Hypothalamus (tissue), 51 donors: ENCODE measurements at places on chromosomes 2 and 18.

DNA sequence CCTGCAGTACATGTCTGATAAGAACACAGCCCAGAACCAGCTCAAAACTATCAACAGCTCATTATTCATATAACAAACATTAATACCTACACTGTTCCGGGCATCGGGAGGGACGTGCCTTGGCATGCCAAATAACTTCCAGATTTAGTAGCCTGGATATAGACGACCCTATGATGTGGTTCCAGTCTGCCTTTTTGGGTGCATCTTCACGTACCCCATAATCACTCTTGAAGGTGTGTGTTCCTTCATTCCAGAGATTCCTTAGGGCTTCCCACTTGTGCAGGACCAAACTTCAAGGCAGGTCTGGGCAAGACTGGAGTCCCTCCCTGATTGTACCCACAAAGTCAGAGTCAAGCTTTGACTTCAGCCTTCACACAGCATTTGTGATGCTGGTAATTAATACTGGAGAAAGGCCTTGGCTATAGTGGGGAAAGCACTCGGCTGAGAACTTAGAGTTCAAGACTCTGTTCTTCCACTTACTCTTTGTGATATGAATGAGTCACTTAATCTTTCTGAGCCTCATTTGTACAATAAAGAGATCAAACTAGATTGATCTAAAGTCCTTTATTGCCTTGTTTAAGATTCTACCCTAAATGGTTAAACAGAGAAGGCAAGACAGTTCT is 27.7 kb upstream of the SPATS2L start:
- DNase-seq = no peak

DNA sequence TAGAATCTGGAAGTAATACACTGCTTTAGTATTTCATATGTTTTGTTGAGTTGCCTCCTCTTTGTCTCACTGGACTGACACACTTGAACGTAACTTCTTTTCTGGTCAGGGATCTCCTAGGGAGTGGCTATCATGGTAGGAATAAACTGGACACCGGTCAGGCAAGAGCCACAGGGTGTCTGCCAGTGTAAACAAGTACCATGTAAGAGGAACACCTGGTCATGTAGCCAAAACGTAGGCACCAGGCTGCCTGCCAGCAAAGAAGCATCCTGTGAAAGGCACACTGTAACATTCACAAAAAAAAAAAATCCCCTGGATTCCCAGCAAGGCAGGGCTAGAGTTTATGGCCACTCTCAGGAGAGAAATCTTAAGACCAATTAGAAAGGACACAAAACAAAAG is 372.8 kb upstream of the RND3 start:
- DNase-seq = no peak

- DNase-seq = no peak
Measured at GRCh38 chr2:214156971-214157370, 253.9 kb upstream of the VWC2L start.

GRCh38 chr18:44900627-44901026 is 219.9 kb downstream of the SETBP1 start:
- DNase-seq = no peak

- no peak for DNase-seq
Measured at GRCh38 chr2:69544951-69545350, 98.6 kb downstream of the AAK1 start.

DNA sequence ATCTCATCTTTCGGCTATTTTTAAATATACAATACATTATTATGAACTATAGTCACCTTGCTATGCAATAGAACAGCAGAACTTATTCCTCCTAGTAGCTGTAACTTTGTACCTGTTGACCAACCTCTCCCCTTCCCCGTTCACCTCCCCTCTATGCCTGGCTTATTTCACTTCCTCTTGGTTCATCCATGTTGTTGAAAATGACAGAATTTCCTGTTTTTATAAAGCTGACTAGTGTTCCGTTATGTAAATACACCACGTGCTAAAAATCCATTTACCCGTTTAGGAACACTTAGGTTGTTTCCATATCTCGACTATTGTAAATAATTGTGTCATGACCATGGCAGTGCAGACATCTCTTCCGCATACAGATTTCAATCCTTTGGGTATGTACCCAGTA is 10.3 kb downstream of the ALPI start:
- no peak for DNase-seq

DNA sequence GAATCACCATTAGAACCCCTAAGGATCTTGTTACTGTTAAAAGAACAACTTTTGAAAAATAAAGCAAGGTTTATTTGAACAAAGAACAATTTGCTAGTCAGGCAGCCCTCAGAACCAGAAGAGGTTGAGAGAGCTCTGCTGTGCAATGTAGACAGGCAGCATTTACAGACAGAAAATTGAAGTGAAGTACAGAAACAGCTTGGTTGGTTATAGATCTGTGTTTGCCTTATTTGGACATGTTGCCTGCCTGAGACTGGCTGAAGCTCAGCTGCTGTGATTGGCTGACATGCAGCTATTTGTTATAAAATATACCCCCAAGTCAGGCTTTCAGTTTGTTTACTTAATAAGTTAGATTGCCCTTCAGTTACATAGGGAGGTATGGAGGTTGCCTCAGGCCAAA is 12.5 kb downstream of the MSTN start:
- no peak for DNase-seq

DNA sequence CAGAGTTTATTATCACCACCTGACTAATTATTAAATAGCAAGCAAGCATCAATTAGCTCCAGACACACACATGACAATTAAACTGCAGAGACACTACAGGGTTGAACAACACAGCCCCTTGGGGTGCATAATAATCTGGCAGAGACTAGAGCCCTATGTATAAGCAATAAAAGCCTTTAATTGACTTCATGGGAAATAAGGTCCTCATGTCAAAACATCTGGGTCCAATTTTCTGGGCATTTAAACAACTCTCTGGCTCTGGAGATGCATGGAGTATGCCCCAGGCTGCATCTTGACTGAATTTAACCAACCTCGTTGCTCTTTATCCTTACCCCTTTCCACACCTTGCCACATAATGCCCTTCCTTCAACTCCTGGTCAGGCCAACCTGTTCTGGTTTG is 270.7 kb upstream of the THUMPD2 start:
- no peak for DNase-seq

- DNase-seq = no peak
Measured at GRCh38 chr2:240435457-240435947, at the start of gene GPC1. Gene GPC1, plus strand, starts transcription at chr2:240435663. Its CDS starts 256 bp downstream, at chr2:240435919.

DNA sequence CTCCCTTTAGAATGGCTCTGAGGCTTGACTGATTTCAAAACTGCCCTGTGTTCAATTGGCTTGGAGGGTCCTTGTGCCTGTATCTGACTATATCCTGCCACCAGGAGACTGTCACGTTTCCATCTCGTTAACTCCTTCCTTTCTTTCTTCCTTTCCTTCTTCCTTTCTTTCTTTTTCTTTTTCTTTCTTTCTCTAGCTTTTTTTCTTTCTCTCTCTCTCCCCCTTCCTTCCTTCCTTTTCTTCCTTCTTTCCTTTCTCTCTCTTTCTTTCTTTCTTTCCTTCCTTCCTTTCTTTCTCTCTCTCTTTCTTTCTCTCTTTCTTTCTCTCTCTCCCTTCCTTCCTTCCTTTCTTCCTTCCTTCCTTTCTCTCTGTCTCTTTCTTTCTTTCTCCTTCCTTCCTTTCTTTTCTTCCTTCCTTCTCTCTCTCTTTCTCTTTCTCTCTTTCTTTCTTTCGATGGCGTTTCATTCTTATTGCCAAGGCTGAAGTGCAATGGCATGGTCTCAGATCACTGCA is 38.1 kb upstream of the EML6 start:
- DNase-seq = no peak

DNA sequence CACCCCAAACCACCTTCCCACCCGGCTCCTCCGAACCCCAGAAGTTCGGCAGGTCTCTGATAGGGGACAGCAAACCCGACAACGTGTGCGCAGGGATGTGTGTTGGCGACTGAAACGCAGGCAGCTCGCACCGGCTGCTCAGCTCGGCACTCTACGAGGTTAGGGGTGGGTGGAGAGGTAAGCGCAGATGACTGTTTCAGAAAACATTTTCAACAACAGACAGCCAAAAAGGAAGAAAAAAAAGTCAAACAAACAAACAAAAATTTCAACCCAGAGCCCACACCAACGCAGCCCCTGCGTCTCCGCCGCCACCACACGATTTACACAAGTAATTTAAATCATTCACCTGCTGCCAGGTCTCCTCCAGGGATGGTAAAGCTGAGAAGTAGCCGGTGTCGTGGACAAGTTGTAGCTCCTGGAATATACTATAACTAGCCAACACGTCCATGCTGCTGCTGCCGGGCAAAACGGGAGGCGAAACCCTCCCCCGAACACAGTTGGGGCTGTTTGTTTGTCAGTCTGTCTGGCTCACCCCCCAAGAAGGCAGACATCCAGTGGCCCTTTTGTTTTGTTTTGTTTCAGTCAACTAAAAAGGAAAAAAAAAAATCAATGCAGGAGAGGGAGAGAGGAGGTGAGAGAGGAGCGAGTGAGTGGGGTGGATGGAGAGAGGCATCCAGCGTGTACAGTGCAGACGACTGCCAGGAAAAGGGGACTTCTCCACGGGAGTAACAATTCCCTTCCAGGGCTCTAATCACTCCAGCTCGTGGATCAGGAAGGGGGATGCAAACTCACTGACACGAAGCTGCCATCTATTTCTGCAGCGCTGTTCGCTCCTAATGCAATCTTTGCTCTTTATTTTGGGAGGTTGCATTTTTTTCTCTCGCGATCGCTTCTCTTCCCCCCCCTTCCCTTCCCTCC is at the start of gene KLF7:
Gene KLF7 (minus strand): TSS at position 828 of the 918 bp plus-strand sequence. CDS start 380 bp downstream, at position 448.
- peak; percentile 19 for DNase-seq

GRCh38 chr2:123816928-123817327 is 208.2 kb upstream of the CNTNAP5 start:
- DNase-seq = no peak

DNA sequence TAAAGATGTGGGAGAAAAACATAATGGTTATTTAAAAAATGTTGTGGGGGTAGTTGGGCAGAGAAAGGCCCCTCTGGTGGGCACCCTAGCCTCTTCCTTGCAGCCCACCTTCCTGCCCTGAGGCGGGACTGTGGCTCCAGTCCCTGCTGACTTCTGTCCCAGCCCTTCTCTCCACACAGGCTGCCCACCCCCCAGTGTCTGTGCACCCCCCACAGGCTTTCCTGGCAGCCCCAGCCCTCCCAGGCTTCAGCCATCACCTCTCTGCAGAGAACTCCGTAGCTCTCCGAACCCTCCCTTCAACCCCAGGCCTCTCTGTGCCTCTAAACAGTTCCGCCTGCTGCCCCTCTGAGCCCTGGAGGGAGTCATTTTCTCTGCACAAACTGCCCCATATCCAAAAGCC is 75.4 kb downstream of the DYSF start:
- DNase-seq = no peak

- no peak for DNase-seq
Measured at GRCh38 chr2:30654404-30654803, 152.8 kb downstream of the CAPN13 start.

DNA sequence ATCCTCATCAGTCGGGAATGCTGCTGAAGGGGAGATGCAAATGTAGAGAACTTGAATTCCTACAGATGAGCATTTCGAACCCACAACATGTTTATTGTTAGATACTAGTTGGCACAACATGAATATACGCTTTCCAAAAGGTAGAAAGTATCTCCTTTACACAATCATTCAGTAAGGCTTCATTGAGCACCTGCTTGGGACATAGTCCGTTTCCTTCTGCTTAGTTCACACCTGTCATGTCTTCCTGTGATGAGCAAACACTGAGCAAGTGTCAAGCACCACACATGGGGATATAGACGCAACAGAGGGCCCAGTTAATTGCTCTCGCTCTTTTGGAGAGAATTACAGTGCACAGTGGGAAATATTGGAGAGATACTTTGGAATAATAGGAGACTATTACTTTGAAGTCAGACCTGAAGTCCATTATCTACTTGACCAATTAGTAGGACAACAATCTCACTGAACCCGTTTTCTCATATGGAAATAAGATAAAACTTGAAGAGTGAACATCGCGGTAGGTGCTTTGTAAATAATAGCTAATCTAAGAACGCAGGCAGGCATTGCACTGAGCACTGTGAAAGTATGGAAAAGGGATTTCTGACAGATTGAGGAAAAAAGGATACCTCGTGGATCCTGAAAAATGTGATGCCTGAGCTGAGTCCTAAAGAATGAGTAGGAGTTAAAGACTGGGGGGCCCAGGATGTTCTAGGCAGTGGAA is 1.2 kb downstream of the CPSF3 start:
- no peak for DNase-seq

GRCh38 chr2:75462206-75462605 is 98.5 kb downstream of the EVA1A start:
- no peak for DNase-seq

DNA sequence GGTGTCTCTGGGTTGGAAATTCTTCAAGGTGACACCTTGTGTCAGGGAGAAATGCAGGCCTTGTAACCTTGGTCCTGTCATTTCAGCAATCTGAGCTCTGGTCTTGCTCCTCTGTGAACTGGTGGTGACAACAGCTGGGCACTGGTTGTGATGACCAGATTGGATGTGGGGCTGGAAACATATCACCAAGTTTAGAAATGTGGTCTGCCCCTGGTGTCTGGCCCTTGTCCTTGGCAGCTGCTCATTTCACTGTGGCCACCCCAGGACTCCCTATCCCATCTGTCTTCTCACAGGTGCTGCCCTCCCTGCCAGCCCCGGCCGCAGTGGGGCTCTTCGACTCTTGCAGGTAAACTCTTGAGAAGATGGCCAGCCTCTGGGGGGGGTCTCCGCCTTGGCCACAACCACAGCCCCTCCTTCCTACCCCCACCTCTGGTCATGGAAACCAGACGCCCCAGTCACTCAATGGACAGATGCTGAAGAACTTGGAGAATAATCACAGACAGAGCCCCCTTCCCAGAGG is 20.7 kb downstream of the SIX3 start:
- DNase-seq = no peak

GRCh38 chr2:235940330-235940729 is 227.9 kb downstream of the GBX2 start:
- no peak for DNase-seq

DNA sequence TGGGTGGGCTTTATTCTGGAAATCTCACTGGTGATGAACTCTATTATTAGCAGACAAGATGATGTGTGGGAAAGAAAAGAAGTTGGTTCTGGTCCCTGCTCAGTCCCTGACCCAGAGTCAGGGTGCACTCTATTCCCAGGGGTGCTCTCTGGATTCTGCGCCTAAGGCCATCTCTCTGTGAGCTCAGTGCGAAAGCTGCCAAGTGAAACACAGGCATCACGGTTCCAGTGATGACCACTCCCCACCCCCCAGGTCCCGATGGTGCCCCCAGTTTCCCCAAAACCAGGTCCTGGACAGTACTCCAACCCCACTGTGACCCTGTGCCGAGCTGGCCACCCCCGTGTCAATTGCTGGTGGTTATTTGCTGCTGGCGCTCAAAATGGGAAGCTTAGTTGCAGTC is 30.1 kb downstream of the RHOB start:
- DNase-seq = no peak
